Renal cortex interstitium (tissue), 15 donors: ENCODE measurements at places on chromosomes 11 and 22.

- DNase-seq, result peak; percentile 77
Measured at GRCh38 chr22:45435544-45436139, 22.1 kb downstream of the RIBC2 start.

DNA sequence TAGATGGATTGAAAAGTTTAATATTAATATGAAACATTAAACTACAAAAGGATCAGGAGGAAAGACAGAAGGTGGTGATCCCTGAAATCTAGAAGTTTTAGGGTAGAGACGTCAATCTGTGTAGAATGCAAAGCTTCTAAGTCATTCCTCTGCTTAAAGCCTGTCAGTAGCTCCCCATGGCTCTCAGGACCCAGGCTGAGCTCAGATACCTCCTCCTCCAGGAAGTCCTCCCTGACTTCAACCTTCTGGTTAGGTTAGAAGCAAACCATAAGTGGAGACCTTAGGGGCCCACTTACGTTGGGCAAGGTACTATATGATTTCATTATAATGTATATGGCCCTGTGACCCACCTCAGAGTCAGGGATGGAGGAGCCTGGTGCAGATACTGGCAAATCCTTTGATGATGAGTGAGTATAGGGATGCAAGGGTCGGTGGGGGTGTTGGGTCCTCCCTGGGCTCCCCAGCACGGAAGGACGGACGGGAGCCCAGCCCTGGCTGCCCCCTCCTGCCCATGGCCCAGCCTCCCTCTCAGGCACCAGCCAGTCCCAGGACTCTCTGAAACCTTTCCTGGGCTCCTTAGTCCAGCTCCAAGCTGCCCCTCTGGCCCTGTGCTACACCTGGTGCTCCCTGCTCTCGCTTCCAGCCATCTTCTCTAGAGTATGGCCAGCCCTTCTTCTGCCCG is 3.2 kb upstream of the PPP6R3 start:
- DNase-seq, result no peak

DNA sequence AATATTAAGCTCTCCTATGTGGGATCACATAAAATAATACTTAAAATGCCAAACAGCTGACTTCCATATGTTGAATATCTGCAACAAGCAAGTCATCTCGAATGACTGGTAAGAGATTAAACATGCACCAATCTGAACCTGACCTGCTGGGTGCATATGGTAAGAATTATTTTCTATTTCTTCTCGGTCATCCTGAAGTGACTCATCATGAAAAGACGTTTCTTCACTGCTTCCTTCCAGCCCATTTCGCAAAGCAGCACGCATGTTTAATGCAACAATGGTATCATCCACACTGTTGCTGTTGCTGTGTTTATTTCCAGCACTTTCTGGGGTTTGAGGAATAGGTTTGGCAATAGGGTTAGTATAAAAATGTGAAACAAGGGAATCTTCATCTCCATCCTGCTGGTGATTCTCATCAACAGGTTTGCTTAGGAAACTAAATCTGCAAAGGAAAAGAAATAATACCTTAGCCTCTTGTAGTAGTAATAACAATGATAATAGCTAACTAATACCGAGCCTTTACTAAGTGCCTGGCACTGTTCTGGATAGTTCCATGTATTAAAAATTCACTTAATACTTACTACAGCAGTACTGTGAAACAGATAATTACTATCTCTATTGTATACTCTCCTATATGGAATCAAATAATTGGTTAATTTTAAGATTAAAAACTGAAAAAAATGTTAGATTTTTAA is 52.0 kb upstream of the CHRNA10 start:
- DNase-seq, result no peak

DNA sequence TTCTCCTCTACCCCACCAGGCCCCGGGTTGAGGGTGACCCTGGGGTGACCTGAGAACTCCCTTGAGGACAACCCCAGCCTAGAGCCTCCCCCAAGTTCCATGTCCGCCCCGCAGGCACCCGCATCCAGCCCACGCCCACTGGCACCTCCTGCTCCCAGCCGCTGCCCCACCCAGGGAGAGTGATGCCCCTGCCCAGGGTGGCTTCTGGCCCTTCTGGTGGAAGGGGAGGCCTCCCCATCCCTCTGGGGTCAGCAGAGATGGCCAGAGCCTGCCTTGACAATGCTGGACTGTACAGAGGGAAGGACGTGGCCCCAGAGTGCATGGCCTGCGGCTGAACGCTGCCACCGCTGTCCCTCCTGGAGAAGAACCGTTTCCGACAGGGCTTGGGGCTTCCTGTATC is 1.1 kb upstream of the TH start:
- no peak for DNase-seq

- DNase-seq, result no peak
Measured at GRCh38 chr11:124612045-124612444, 817 bp downstream of the PANX3 start.
